ENCODE measurements at places on chromosomes 1 and 21.

GRCh38 chr1:233627376-233627775, 13.5 kb downstream of the KCNK1 start:
- DNase-seq = no peak

DNA sequence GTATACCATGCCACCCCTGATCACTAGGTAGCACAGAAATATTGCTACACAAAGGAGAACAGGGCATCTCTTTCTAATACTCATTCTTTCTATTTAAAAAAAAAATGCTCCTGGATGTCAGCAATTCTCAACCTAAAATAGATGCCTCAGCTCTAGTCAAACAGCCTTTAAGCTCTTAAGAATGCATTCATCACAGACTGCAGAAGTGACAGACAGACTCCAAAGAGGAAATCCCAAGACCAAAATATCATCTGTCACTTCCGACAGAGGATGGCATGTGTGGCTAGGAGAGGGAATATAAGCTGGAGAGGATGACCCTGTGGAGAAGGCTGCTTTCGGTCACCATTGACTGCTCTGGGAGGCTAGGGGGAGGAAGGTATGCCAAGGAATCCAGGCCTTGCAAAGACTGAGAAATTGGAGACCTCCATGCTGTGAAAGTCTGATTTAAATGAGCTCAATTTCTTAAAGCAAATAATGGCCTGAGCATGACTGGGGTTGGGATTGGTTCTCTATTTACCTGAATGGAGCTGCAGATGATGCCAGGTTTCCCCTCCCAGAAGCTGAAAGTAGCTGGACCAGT, 277.4 kb downstream of the BRINP2 start:
- no peak for DNase-seq

GRCh38 chr1:100387657-100388350, 35.5 kb downstream of the CDC14A start:
- DNase-seq = no peak

DNA sequence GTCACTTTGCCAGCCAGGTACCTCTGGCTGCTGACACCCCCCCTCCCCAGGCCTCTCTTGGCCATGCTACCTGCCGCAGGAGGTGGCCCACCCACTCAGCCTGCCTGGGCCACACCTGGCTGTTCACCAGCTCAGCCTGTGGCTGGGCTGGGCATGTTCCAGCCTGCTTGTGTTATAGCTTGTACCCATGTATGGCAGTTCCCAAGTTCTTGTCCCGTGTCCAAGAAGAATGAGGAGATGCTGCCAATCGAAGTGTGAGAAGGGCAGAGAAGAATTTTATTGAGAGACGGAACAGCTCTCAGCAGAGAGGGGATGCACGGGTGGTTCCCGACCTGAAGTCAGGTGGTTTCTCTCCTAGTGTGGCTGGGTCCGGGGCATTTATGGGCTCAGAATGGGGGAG, 3.9 kb upstream of the MMEL1 start:
- DNase-seq = no peak

DNA sequence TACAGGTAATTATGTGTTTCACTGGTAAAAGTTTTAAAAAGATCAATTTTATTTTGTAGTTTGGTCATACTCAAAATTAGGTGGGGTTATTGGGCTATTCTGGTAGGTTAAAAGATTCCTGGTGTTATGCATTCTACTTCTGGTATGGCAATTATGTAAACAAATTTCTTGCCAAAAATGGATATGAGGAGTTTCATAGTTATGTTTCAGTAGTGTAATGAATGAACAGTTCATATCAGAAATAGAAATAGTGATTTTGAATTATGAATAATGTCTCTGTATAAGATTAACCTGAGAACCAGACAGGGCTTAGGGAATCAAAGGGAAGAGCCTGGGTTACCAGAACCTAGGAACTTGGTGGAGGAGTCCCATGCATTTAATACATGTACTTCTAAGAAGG, 15.9 kb downstream of the ATF6 start:
- DNase-seq = no peak

DNA sequence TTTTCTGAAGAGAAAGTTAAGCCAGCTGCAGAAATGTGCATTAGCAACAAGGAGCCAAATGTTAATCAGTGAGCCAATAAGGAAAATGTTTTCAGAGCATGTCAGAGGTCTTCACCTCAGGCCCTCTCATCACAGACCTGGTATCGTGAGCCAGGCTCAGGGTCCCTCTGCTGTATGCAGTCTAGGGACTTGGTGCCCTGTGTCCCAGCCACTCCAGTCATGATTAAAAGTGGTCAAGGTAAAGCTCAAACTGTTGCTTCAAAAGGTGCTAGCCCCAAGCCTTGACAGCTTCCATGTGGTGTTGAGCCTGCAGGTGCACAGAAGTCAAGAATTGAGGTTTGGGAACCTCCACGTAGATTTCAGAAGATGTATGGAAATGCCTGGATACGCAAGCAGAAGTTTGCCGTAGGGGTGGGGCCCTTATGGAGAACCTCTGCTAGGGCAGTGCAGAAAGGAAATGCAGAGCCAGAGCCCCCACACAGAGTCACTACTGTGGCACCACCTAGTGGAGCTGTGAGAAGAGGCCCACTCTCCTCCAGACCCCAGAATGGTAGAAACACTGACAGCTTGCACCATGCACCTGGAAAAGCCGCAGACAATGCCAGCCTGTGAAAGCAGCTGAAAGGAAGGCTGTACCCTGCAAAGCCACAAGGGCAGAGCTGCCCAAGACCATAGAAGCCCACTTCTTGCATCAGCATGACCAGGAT, 1128.7 kb downstream of the AMY1C start:
- DNase-seq = no peak

GRCh38 chr21:44552136-44552535, 831 bp upstream of the KRTAP10-2 start:
- DNase-seq = no peak

DNA sequence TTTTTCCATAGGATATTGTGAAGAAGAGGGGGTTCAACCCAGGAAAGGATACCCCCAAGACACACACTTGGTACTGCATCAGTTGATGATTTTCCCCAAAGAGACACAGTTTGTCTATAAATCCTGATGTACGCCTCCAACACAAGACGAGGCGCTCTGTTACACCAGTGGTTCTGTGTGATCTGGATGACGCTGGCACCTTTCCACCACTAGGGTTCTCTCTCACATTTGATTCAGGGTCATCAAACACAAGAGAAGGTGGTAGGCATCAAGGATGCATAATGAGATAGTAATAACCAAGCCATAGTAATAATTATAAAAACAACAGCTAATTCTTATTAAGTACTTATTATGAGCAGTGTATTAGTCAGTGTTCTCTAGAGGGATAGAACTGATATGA, 508.8 kb upstream of the ZP4 start:
- no peak for DNase-seq

GRCh38 chr1:214557952-214558735, 6.7 kb upstream of the PTPN14 start:
- DNase-seq = no peak

- DNase-seq = no peak
Measured at GRCh38 chr1:222798116-222798515, 16.7 kb upstream of the DISP1 start.

GRCh38 chr1:106266786-106267185, 789.7 kb upstream of the PRMT6 start:
- DNase-seq = no peak

DNA sequence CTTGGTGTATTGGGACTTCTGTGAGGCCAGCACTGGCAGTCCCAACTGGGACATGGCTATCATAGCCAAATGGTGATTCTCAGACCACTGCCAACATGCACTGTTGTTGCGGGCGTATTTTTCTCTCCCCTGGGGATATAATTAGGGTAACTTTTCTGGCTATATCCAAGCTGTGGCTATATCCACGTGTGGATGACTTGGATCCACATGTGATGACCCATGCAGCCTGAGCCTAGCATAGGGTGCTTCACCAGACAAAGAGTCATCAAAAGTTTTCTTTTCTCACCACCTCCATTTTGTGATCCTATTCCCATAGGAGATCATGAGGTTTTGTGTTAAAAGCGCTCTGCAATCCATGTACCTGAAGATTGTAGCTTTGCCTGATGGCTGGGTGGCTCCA, 51.2 kb upstream of the CSF3R start:
- no peak for DNase-seq

- DNase-seq = no peak
Measured at GRCh38 chr1:66542314-66542713, 8.4 kb downstream of the SGIP1 start.

- DNase-seq = no peak
Measured at GRCh38 chr21:39976800-39977199, 109.6 kb downstream of the PCP4 start.

- DNase-seq = no peak
Measured at GRCh38 chr1:85330711-85331290, 54.4 kb upstream of the BCL10 start.

Measured in stimulated activated CD8-positive, alpha-beta memory T cell treated with anti-CD3 and anti-CD28 coated beads, Interleukin-4, amount 100 ng/mL, for 4 hours (primary cell).